ENCODE measurements at places on chromosomes 1 and 21.

DNA sequence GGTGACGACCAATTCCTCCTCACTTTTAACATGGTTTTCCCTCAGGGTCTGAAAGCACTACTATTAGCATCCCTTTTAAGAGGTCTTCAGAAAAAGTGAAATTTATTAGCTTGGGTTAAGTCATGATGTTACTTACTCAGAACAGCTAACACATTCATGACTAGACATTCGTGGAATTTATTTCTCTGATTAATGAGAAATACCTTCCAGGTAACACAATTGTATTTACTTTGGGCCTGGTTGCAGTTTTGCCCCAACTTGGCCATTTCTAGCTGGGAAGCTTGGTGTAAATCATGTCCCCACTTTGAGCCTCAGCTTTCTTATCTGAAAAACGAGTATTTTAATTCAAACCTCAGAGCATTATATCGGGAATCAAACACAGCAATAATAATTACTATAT lies 119.2 kb upstream of the SPATA6 start:
- no peak for DNase-seq

- no peak for DNase-seq
These were observed 25.7 kb downstream of the CRYAA start for GRCh38 chr21:43194303-43195120.

GRCh38 chr1:8318436-8318835 lies 522 bp downstream of the SLC45A1 start:
- DNase-seq = no peak

GRCh38 chr21:36914244-36915013 lies 52.0 kb downstream of the HLCS start:
- peak; percentile 44 for DNase-seq

GRCh38 chr1:55339681-55340080 lies 124.5 kb upstream of the USP24 start:
- DNase-seq = no peak

GRCh38 chr1:203127666-203128430 lies at the start of gene ADORA1:
Gene ADORA1 (plus strand): TSS chr1:203127726. CDS start chr1:203128842, 1,116 bp downstream.
- DNase-seq = peak; percentile 86

DNA sequence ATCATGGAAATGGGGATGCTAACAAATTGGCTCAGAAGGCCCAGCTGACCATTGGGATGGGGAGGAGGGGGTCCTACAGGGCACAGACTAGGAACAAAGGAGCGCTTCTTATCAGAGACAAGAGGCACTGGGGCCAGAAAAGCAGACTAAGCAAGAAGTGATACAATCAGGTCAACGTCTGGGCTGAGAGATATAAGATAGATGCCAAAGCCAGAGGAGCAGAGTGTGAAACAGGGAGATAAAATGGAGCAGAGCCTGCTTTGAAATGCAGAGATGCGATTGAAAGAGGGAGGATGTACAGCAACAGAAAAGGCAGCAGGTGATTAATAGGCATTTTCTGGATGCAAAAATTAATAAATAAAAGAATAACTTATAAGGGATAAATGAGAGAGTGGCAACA lies 127.5 kb upstream of the SAMSN1 start:
- DNase-seq = peak; percentile 1

- no peak for DNase-seq
These were observed 12.4 kb downstream of the IBA57 start for GRCh38 chr1:228177721-228178710.

DNA sequence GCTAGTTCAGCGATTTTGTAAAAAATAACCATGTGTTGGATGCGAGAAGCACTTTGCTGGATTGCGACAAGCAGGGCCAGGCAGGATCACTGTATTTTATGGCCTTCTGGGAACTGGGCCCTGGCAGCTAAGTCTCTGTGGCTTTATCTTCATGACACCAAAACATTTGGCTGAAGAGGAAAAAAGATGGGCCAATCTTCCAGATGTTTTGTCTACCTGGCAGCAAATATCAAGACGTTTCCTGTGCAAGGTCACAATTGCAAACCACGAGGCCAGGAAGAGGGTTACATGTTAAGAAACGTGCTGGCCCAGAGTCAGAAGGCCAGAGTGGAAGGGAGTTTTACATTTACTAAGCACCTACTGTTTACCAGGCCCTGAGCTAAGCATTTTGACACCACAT lies 22.1 kb downstream of the GRIK3 start:
- DNase-seq = no peak

DNA sequence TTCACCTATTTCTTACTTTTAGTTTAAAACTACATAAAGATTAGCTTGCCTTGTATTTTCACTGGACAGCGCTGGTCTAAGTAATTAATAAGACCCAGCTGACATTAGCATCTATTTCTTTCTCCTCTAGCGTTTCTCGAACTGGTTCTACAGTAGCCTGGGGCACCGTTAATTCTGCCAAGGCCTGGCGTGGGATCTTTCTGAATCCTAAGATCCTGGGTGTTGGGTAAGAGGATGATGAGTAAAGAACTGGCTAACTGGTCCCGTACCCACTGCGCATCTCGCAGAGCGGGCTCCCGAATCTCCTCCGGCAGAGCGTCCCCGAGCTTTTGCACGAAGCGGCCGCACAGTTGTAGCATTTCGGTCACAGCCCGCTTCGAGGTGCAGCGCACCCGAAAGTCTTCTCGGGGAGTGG lies 309 bp downstream of the NSL1 start:
- no peak for DNase-seq

DNA sequence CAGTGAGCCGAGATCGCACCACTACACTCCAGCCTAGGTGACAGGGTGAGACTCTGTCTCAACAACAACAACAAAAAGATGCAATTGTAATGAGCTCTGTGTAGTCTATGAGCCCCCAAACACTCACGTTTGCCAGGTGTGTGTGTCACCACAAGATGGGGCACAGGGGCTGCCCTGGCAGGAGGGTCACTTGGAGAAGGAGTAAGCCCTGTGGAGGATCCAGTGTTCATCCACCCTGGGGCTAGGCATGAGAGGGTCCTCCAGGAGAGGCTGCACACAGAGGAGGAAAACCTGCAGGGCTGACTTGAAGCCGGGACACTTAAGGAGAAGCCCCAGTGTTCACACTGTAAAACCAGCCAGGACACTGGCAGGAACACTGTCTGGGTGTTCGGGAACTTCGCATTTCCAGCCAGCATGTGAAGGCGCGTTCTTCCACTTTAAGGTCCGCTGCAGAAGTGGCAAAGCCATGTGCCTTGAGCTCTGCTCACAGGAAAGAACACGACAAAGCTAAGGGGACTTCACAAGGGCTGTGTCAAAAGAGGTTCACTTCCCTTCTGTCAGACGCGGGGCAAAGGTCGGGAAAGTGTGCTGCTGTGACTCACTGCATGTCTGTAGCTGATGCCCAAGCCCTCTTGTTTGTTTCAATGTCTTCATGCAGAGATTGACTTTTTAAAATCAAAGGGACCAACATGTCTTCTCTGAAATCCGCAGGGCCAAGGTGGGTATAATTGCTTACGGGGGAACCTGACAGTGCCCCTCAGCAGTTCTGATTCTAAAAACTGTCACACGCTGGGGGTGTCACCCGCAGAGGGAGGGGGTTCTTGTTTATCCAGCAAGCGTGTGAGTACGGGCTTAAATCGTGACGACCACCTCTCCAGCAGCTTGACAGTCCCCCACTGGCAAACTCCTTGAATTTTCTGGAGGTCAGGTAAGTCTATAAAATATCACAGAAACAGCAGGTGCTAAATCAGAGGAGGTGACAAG lies 102.8 kb downstream of the RIPK4 start:
- DNase-seq = no peak

DNA sequence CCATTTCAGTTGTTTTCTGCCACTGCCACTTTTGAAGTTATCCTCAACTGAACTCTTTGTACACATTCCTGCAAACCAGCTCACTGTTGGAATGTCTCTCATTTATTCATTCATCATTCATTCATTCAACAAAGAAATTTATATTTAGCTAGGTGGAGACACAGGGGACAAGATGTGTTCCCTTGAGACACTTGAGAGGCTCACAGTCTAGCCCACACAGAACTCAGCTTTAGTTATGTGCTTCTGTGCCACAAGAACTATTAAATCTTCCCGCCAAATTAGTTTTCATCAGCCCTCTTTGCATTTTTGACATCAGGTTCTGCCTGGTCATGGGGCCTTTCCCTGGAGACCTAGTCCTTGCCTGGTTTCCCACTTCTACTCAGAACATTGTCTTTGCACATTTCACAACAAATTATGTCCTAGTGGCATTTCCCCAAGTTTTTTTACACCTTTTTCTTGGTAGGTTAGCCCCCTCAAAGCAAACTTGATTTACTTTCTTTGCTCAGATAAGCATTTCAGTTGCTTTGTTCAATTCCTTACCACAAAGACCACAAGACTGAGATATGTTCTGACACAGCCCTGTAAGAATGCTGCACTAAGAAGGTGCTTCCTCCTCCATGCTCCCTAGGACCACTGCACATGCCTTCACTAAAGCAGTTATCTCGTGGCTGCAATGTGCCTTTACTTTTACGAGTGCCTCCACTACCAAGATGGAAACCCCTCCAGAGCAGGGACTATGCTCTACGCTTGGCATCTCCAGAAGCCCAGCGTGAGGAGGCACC lies 31.0 kb downstream of the ILDR2 start:
- no peak for DNase-seq

GRCh38 chr1:60234776-60235175 lies 161.2 kb upstream of the C1orf87 start:
- no peak for DNase-seq

- peak; percentile 44 for DNase-seq
These were observed 92.9 kb downstream of the LAMC2 start for GRCh38 chr1:183278739-183279591.

DNA sequence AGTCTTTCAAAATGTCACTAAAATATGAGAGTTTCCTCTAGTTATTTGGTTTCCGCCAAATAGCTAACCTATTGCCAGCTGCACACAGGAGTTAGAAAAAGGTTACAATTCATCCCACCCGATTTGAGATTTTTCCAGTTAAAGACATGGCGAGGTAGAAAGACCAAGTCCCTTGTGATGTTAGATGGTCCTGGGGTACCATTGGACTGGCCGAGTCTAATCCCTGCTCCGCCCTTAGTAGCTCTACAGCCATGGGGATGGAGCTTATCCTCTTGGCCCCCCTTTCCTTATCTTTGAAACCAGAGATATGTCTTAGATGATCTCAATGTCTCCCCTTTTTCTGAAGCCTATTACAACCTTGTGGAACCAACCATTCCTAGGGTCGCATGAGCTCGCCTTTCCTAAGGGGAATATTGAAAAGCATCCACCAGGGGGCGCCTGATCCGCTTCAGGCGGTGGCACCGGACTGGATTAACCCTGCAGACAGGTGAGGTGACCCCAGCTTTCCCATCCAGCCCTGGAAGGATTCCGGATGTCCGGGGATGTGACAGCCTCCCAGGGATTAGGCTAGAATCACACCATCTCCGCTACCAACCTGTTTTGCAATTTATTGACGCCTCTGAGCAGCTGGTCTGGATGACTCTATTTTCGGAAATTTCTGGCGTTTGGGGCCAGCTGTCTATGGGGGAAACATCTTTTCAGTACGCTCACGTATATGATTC lies 68.3 kb upstream of the SIM2 start:
- DNase-seq = peak; percentile 68

GRCh38 chr1:9340864-9341263 lies 48.2 kb downstream of the SPSB1 start:
- DNase-seq = no peak

DNA sequence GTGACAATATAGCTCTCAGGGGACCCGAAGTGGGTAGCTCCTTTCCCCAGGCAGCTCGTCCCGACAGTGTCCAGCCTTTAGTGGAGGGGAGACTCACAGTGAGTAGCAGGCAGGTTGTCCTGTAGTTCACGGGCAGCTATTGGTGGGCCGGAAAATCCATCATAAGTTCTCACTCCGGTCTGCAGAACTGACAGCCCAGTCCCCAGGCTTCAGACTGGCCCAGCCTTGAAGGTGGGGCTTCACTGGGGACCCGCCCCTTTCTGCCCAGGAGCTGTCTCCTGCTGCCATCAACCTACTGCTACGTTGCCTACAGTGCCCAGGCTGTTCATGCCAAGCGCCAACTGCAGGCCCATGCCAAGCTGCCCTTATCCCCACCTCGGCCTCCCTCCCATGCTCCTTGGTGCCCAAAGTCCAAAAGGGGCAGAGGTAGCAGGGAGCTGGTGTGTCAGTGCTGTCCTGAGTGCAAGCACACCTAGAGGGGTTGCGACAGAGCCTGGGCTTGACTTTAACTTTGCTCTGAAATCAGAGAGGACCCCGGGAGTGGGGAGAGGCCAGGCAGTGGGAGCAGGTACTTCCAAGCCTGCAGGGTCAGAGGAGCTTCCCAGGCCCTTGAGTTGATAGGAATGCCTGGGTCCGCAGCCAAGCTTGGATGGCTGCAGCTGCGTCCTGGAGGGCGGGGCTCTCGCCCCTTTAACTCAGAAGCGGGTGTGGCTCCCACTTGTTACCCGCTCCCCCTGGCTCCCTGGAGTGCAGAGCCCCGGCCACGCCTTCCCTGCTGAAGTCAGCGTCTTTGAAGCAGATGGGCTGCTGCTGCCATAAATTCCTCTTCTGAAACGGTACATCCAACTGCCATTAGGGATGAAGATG lies 1144.3 kb upstream of the NCAM2 start:
- DNase-seq = peak; percentile 35

- peak; percentile 14 for DNase-seq
These were observed 301.1 kb upstream of the NRIP1 start for GRCh38 chr21:15365751-15366392.

DNA sequence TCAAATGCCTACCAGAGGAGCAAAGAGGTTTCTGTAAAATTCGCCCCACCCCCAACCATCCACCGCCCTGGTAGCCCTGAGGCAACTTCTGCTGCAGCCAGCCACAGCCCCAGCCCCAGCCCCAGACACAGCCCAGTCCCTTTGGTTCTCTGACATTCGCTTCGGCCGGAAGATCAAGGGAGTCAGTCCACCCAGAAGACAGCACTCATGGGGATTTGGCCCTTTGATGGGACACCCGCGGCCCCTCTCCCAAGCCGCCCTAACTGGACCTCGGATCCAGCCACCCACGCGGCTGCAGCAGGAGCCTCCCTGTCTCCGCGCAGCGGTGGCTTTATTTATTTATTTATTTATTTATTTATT lies 3881.0 kb downstream of the SRGAP2C start:
- DNase-seq = no peak

- no peak for DNase-seq
These were observed 115.9 kb downstream of the IFI44 start for GRCh38 chr1:78765489-78765888.
